CD4-positive, alpha-beta T cell treated with Interleukin-17A for 1 hour (primary cell): ENCODE measurements at places on chromosomes 6 and 20.

DNA sequence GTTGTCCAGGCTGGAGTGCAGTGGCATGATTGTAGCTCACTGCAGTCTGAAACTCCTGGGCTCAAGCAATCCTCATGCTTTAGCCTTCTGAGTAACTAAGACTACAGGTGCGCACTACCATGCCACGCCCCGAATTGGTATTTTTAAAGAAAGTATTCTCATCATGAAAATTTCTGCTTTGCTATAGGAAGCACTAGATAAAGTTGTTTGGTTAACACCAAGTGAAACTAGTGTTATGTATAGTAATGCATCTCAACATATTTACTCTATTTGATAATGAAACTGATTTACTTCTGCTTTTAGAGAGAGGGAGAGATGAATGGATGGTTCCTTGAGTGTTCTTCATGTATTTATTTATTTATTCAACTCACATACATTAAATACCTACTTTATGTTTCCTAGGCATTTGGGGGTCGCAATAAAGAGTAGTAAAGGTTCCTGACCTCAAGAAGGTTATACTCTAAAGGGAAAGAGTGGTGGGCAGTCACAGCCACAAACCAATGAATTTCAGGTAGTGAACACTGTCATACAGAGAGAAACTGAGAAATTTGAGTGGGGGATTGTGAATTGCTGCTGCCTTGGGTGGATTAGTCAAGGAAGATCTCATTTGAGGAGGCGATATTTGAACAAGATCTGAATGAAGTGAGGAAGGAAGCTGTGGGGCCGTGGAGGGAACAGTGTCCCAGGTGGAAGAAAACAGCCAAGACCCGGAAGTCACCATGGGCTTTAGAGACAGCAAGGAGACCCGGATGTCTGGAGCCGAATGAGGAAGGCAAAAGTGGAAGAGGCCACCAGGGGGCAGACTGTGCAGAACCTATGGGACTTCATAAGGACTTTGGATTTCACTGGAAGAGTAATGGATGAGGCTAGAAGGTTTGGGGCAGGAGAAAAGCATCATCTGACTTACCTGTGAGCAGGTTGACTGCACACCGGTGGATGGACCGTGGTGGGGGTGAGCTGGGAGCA is 185.6 kb downstream of the TSHZ2 start:
- peak; percentile 37 for DNase-seq

DNA sequence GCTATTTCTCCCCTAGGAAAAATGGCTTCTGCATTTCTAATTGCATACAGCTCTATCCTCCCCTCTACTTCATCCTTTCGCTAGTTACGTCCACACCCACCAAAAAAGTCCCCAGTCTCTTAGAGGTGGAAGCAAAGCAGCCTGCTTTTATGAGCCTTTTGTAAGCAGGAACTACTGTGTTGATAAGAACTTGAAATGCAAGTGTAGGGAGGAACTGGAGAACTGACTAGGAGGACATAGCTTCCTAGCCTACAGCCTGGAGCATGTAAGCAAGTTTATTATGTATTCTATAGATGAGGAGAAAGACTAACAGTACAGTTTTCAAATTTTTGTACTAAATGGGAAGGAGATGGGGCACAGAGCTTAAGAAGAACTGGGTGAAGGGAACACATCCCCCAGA is 10.3 kb downstream of the ARHGAP18 start:
- DNase-seq = no peak

GRCh38 chr20:31403886-31404285 is 2.1 kb downstream of the DEFB121 start:
- DNase-seq = no peak

DNA sequence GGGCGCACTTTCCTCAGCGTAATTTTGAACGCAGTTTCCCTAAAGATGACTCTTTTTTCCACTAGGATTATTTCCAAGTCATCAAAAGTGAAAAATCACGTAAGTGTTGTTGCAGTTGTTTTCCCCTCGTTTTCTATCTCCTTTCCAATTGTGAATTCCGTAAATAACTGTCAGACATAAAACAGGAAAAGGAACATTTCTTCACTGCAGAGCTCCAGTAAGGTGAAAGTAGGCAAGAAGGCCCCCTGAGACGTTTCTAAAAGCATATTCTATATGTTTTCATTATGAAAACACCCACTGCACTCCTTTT is 17.8 kb downstream of the HIVEP2 start:
- DNase-seq = no peak

DNA sequence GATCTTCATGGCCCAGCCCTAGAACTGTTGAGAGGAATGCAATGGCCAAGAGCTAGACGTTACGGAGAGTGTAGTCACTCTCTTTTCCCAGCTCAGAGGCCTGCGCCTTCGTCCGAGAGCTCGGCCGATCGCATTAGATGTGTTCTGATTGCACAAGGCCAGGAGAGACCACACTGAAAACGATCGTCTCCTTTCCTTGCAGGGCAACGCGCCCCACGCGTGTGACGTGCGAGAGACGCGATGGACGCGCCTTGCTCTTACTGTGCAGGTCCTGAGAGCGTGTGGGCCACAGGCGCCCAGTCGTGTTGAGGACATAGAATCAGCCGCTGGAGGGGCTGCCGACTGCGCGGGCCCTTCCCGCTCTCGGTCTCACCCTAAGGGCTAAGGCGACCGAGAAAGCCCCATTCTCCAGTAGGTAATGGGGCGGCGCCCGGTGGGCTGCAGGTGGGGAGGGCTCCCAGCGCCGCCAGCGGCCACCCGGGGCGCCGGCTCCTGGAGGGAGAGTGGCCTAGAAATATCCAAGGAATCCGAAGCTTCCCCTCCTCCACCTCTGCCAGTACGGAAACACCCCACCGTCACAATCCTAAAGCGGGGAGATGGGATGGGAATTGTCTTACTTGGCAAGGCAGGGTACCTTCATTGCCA is 26.9 kb downstream of the TFAP2B start:
- DNase-seq = no peak

DNA sequence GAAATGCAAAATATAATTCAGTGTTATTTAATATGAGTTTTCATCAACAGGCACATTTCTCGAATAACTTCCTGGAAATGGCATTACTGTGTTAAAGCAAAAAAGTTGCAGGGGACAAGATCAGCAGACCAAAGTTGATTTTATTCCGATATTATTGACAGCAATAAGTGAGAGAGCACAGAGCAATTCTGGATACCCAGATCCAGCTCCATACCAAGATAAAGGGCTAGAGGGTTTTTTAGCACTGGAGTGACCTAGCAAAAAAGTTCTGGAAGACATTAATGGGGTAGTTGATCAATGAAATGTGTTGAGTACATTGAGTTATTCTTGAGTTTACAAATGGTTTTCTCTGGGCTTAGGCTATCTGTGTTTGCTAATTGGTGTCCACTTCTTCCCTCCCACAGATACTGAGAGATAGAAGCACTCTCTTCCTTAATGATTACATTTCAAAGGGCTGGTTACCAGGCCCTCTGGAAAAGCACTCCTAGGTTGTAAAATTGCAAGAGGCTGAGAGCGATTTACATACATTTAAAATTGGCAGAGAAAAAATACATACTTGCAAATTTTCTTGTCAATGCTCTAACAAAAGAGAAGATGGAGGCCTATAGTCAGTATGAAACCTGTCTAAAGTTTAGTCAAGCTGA is 47.0 kb upstream of the MANEA start:
- no peak for DNase-seq

DNA sequence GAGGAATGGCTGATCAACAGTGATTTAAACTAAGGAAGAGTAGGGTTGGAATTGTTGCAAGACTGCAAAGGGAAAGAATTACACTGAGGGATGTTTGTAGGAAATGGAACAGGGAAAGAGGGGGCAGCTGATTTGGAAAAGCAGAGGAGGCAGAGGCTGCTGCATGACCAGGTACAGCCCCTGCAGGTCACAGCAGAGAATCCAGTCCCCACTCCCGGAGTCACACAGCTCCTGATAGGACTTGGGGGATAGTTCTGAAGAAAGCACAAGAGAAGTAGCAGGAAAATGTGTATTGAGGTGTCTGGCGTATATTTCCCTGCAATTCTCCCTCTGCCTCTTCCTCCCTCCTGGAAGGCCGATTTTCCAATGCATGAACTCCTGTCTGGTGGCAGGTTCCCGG is 92.5 kb upstream of the PDE10A start:
- DNase-seq = no peak

GRCh38 chr20:36435592-36436541 is 105.5 kb upstream of the MYL9 start:
- DNase-seq = peak; percentile 90

DNA sequence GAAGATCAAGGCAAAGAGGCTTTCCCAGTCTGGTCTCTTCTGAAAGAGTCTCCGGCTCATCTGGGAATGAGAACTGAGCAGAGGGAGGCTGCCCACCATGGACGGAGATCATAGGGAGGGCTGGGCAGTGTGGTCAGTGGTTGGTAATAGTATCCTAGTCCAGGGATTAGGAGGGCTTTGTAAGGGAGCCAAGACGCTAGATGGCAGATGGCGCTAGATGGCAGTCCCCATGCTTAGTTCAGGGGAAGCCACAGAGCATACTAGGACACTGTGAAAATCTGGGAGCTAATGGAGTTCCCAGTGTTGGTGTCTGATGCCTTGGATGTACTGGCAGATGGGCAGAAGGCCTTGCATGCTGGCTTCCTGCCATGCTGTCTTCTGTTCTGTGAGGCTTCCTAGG is 21.7 kb upstream of the DAAM2 start:
- no peak for DNase-seq

- DNase-seq = no peak
Observed at GRCh38 chr6:24358219-24358821, 461 bp upstream of the DCDC2 start.

DNA sequence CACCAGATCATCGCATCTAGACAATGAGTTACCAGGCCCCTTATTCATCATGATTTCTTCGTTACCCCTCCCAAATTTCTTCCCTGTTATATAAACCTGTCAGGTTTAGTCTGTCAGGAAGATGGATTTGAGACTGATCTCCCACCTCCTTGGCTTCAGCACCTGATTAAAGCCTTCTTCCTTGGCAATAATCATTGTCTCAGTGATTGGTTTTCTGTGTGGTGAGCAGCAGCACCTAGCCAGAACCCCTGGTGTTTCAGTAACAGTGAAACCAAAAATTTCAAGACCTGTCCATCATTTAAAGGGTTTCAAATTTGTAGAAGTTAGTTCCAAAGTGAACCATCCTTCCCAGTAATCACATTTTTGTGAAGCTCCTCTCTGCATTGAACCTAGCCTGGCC is 209.8 kb upstream of the GJE1 start:
- DNase-seq = no peak

DNA sequence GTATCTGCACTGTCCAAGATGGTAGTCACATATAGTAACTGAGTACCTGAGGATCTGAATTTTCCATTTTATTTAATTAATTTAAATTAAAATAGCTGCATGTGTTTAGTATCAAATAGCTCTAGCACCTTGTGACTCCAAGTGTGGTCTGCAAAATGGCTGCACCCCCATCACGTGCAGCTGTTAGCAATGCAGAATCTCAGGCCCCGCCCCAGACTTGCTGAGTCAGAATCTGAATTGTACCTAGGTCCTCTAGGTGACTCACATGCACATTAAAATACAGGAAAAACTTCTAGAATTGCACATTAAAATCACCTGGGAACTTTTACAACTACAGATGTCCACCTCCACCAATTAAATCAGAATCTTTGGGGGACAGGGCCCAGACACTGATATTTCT is 19.2 kb upstream of the FAM83C start:
- no peak for DNase-seq

GRCh38 chr20:50017576-50018248 is 34.9 kb downstream of the SNAI1 start:
- DNase-seq = no peak

GRCh38 chr6:16903470-16903869 is 142.2 kb upstream of the ATXN1 start:
- DNase-seq = no peak

GRCh38 chr6:12384357-12384912 is 94.3 kb downstream of the EDN1 start:
- DNase-seq = no peak

DNA sequence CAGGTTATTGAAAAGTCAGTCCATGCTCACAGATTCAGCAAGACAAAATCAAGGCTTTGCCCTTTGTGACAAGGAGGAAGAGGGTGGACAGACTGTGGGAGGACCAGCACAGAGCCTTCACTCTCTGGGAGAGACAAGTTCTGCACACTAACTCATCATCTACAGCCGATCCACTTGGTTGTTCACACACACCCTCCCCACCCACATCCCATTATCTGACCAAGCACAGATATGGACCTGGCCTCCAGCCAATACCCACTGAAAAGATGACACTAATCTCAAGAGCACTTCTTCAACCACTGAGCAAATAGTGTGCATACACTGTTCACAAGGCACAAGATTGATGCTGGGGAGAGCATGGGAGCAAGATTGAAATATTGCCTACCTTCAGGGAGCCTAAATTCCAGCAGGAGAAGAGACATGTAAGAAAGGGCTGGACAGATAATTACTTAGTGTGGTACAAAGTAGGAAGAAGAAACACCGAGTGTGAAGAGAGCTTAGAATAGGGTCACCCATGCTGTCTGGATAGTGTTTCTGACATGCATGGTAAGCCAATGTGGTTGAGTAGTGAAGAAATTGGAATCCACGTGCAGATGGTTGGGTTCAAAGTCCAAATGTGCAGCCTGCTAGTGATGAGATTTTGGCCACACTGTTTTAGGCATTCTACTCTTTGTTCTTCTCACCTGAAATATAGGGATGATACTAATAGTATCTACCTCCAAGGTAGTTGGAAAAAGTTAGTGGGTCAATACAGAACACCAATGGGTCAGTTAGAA is 21.7 kb upstream of the IL17A start:
- no peak for DNase-seq

- peak; percentile 87 for DNase-seq
Observed at GRCh38 chr6:149028767-149029405, 282.1 kb downstream of the UST start.

GRCh38 chr6:88914180-88914579 is 49.2 kb downstream of the RNGTT start:
- DNase-seq = no peak

DNA sequence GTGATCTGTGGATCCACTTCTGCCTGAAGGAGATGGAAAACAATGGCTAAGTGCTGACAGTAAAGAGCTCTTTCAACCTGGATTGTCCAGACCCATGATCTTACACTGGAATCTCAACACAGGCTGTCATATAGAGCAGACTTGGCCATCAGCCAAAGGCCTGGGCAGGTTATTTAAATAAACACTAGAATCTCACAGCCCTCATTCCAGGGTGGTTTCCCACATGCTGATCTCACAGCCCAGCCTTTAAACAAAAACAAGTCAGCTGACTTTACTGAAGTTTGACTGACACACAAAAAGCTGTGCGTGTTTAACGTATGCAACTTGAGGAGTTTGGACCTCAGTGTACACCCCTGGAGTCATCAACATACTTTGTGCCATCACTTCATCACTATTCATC is 28.4 kb downstream of the SYNDIG1 start:
- DNase-seq = no peak

GRCh38 chr6:41757271-41757670 is 10.1 kb upstream of the PGC start:
- no peak for DNase-seq

GRCh38 chr6:168865-169455 is 123.3 kb upstream of the DUSP22 start:
- peak; percentile 50 for DNase-seq

- no peak for DNase-seq
Observed at GRCh38 chr20:63846128-63846771, 15.0 kb upstream of the ABHD16B start.
